NB4 (cell line): ENCODE measurements at places on chromosomes 12 and 14.

- DNase-seq, result no peak
Observed at GRCh38 chr12:6468283-6468575, 2.2 kb downstream of the VAMP1 start.

- DNase-seq, result no peak
Observed at GRCh38 chr12:63149909-63150712, 890 bp downstream of the AVPR1A start.

- no peak for DNase-seq
Observed at GRCh38 chr12:115891556-115892164, 385.8 kb downstream of the MED13L start.

DNA sequence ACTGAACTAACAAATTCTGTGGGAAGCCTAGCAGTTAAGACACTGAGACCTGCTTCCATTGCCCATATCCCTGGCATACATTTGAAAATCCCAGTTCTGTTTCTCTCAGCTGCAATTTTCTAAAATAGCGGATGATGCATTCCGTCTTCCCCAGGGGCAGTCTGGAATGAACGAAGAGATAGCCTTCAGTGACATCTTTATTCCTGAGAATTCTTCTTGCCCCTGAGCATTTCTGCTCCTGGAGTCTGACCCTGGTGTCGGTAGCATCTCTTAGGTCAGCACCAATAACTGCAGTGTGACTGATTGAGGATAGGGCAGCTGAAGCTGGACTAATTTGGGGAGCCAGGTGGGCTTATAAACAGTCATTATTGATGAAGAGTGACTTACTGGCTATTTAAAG lies 552.5 kb downstream of the DIO2 start:
- no peak for DNase-seq

DNA sequence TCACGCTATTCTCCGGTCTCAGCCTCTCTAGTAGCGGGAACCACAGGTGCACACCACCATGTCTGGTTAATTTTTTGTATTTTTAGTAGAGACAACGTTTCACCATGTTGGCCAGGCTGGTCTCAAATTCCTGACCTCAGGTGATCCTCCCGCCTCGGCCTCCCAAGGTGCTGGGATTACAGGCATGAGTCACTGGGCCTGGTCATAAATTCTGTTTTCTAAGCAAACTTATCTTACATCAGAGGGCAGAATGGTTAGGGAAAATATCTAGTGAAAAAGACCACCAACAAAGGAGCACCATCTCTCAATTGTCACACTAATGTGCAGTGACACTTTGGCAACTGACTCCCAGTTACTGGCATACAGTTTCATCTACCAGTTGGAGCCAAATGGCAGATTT lies 2.8 kb downstream of the CPM start:
- no peak for DNase-seq

DNA sequence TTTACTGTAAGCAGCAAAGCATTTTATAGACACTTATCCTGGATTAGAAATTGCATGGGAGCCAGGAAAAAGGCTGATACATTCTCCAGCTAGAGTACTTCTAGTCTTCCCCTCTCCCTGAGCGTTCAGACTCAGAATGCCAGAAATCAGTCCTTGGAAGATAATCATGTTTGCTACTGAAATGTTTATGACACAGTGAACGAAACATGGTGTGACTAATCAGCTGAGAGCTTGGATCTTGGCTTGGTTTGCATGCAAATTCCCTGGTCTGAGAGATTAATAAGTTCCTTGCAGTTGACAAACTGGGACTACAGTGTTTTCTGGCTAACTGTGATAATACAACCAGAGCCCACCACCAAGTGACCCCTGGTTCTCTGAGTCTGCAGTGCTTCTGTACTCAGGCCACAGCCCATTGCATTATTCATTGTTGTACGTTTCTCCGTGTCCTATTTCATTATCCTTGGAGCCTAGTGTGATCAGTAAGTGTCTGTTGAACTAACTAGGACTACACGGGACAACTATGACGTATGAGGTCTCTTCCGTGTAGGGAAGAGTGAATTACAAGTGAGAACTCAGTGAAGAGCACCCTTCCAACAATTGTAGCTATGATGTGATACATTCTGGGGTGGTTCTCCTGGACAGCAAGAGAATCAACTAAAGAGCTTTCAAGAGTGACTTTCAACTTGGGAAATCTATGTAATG lies 34.6 kb upstream of the EVL start:
- DNase-seq, result no peak

DNA sequence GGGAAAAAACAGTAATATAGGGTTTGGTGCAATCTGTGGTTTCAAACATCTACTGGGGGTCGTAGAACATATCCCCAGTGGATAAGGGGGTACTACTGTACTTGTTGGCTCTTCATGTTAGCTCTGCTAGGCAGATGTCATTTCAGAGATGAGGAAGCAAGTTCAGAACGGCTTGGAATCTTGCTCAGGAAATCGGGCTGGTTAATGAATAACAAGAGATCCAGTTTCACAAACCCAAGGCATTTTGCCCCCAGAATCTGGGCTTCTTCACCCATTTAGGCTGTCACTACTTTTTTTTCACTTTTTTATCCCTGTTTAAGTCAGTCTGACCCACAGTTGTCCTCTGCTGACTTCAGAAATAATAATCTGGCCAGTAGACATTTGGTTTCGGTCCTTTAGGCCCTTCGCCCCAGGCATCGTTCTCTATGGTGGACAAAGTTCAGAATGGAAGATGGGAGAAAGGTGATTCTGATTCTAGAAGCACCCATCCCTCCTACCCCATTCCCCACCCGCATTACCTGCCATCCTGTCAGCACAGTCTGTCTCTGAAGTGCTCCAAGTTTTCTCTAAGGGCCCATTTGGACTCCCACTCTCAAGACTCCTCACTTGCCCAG lies 4.5 kb downstream of the SUOX start:
- DNase-seq, result no peak

GRCh38 chr14:99537399-99537798 lies 56.2 kb downstream of the CCNK start:
- DNase-seq, result no peak

DNA sequence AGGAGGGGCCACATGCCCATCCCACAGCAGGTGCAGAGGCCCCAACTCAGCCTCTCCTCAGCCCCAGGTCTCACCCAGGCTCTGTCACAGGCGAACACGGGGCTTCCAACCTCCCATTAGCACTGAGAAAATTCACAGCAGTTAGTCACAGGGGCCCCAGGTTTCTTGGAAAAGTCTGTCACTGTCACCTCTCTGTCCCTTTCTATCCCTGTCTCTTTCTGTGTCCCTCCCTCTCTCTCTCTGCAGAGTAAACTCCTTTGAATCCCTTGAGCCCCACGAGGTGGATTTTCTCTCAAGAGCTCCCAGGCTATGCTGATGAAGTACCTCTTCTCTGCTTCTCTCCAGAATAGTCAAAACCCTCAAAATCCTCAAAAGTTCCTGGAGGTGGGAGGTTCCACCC lies 14.0 kb upstream of the ENDOU start:
- no peak for DNase-seq

DNA sequence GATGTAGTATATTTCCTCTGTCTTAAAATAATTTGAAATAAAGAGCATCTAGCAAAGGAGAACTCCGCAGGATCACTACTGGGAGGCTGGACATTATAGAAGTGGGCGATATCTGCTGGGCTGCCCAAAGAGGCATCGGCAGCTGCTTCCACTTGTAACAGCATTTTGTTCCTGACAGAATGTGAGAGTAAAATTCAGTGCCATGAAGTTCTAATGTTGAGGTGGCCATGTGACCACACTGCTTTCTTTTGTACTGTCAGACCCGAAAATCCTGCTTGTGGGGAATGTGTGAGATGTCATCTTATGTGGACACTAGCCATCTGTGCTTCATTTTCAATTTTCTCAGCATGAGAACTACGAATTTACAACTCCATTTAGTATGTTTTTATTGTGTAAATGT lies 151.9 kb downstream of the ACSS3 start:
- no peak for DNase-seq

DNA sequence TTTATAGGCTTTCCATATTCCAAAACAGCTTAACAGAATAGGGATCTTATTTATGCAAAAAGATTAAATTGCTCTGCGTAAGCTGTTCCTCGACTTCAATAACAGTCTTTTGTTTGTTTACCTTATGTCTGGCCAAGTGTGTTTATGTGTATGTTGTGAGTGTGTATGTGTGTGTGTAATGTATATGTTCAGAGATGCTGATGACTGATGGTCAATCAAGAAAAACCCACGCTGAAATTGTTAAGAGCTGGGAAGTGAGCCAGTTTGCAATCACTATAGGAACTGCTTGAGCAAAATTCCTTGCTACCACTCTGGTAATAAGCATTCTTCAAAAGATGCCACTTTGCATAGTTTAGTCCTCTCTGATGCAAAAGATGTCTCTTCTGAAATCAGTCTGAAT lies 59.6 kb downstream of the PRKD1 start:
- no peak for DNase-seq

- no peak for DNase-seq
Observed at GRCh38 chr12:8157484-8158198, 826 bp downstream of the ZNF705A start.

GRCh38 chr12:52165096-52165855 lies 26.5 kb downstream of the KRT80 start:
- peak; percentile 43 for DNase-seq

GRCh38 chr12:2288001-2288400 lies 235.2 kb downstream of the CACNA1C start:
- peak; percentile 70 for DNase-seq

- no peak for DNase-seq
Observed at GRCh38 chr12:62977418-62977817, 42.5 kb upstream of the PPM1H start.

- no peak for DNase-seq
Observed at GRCh38 chr12:118185602-118186397, 49.9 kb downstream of the PEBP1 start.

- DNase-seq, result no peak
Observed at GRCh38 chr12:52454411-52455201, 2.7 kb upstream of the KRT6B start.

GRCh38 chr14:92328664-92329255 lies 5.8 kb downstream of the SLC24A4 start:
- DNase-seq, result no peak

- DNase-seq, result no peak
Observed at GRCh38 chr14:26766726-26767125, 168.9 kb upstream of the NOVA1 start.

GRCh38 chr12:27946421-27946820 lies 26.1 kb downstream of the PTHLH start:
- no peak for DNase-seq

DNA sequence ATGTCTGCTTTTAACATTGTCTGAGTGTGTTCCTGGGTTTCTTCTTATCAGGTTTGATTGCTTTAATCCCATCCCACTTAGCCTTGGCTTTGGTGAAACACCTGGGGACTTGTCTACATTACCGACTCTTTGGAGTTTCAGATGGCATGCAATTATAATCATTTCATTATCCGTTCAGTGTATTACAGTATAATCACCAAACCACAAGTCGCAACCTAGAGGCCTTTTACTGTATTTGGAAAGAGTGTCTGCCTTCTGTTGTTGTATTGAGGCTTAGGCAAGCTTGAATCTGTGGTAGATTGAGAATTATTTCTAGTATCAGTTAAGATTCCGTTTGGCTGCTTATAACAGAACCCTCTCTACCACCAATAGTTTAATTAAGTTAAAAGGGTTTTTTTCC lies 103.9 kb downstream of the TGFB3 start:
- DNase-seq, result no peak

DNA sequence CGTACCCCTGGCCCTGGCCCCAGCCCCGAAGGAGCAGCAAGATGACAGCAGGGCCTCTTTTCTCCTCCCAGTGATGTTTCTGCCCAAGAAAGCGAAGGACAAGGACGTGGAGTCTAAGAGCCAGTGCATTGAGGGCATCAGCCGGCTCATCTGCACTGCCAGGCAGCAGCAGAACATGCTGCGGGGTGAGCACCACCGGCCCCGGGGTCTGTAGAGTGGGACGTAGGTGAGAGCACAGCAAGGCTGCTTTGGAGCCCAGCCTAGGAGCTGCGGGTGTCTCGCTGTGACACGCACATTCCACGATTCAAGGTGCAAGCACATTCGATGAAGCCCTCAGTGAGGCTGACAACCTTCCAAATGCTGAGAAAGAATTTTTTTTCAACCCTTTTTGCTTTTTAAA lies 5.2 kb upstream of the TEX22 start:
- no peak for DNase-seq

- no peak for DNase-seq
Observed at GRCh38 chr14:100569734-100570286, 17.4 kb downstream of the BEGAIN start.

GRCh38 chr14:81329640-81330381 lies 70.3 kb downstream of the STON2 start:
- no peak for DNase-seq

DNA sequence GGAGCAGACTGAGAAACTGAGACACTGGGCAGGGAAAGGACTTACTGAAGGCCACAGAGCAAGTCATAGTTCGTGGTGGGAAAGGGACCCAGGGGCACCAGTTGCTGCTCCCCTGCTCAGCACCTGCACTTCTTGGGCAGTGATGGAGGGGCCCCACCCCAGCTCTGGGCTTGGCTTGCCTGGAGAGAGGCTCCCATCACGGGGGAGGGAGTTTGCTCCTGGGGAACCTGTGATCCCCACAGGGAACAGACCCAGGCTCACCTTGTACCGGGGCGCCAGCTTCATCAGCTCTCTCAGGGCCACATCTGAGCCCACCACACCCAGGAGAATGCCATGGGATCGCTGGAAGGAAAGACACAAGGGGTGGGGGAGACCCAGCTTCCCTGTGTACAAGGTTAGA lies 39.8 kb downstream of the CACNA2D4 start:
- DNase-seq, result no peak

DNA sequence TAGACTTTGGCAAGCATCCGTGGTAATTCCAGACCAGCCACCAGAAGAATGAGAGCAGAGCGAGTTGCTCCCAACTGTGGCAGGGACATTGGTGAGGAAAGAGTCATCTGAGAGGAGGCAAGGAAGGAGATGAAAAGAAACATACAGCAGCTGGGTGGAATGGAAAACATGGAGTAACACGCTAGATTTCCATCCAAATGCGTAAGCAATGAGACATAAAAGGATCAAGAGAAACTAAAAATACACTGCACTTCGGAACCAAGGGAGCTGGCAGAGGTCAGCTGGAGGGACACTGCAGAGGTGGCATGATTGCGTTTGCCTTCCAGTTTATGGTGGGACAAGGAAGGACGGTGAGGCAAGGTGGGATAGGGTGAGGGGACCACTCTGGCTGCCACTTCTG lies 82.9 kb downstream of the DDX51 start:
- no peak for DNase-seq

GRCh38 chr12:89305373-89305772 lies 46.9 kb downstream of the DUSP6 start:
- DNase-seq, result no peak
